ENCODE measurements at places on chromosomes 3 and 15.

DNA sequence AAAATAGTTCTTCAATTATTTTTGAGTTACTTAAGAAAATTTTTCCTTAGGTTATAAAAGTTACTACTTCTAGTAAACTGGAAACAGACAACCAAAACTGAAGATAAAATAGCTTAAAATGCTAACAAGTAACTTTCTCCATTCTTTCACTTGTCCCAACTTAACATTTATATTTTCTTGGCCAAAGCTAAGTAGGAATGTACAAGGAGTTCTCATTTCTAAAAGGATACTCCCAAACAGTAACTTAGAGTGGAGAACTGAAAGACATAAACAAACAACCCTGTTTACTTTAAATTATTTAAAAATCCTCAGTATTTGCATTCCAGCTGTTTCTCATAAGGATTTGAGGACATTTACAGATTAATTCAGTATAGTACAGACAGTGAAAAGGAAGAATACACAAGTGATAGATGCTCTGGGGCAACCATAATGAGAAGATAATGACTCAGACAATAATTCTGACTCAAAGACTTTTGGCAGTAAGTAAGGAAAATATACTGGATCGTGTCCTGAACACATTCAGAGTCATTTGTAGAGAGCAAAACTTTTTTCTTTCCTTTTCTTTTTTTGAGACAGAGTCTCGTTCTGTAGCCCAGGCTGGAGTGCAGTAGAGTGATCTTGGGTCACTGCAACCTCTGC lies 29.2 kb upstream of the ANXA2 start:
- no peak for DNase-seq

DNA sequence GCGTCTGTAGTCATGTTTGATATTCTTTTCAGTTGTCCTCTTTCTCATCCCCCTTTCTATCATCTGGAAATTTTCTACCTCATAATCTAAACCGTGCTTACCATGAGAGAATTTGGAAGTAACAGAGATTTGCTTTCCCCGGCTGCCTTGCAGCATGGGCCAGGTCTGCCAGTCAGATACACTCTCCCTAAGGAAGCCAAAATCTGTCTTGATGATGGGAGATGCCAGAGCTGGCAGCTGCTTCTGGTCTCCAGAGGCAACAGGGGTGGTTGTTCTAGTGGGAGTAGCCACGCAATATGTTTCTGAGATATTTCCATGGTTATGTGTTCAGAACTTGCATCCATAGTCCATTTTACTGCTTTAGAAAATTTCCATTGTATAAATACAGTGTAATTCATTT lies 218.9 kb upstream of the RORA start:
- DNase-seq: no peak

GRCh38 chr15:79160211-79160610 lies 69.6 kb upstream of the RASGRF1 start:
- no peak for DNase-seq

DNA sequence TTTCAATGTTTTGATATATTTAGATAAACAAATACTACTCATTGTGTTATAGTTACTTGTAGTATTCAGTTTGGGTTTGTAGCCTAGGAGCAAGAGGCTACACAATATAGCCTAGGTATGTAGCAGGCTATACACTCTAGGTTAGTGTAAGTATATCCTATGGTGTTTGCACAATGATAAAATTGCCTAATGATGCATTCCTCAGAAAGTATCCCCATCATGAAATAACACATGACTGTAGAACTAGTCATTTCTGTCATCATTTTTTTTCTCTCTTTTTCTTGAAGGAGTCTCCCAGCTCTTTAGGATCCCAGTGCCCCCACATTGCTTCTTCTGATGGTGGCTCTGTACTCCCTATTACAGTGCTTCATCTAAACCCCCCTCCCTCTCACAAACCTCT lies 157.7 kb upstream of the CADPS start:
- no peak for DNase-seq

- DNase-seq: no peak
Observed at GRCh38 chr3:179682426-179683080, 29.7 kb downstream of the USP13 start.

GRCh38 chr3:141306922-141307321 lies 61.4 kb upstream of the ZBTB38 start:
- DNase-seq: no peak

DNA sequence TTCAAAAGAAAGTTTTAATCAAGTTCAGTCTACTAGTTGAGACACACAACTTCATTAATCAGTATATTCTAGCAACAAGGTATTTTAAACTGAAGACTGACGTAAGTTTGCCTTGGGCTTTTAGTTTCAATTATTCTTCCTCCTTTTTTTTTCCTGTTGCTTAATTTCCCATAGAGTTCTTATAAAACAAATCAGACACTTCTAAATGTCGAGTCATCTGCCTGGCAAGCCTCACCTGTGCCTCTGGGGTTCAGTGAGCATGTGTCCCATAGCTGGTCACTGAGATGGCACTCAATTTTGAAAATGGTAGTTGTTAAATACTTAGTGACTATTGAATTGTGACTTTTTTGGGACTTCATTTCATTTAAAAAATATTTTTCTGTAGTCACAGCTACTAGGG lies 27.4 kb downstream of the NKIRAS1 start:
- DNase-seq: no peak

DNA sequence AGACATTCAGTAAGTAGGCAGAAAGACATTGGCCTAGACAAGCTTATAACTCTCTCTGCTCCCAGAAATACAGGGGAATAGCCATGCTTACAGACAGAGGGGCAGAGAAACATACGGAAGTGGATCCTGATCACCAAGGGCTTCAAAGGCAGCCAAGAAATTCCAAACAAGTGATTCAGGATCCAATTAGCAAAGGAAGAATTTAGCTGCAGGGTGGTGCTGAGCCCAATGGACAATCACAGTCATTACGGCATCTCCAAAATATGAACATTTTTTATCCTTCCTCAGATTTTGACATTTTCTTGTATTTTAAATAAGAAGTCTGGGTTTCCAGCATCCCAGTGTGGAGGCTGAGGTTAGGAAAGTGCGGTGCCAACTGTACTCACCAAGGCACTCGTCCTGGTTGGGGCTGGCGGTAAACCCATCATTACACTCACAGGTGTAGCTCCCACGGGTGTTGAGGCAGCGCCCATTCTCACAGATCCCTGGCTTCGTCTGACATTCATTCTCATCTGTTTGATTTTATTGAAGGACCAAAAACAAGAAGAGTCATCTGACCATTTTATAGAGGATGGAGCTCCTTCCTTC lies 96.8 kb downstream of the DUT start:
- DNase-seq: peak; percentile 95

- no peak for DNase-seq
Observed at GRCh38 chr3:197434830-197435229, 120.9 kb downstream of the BDH1 start.

DNA sequence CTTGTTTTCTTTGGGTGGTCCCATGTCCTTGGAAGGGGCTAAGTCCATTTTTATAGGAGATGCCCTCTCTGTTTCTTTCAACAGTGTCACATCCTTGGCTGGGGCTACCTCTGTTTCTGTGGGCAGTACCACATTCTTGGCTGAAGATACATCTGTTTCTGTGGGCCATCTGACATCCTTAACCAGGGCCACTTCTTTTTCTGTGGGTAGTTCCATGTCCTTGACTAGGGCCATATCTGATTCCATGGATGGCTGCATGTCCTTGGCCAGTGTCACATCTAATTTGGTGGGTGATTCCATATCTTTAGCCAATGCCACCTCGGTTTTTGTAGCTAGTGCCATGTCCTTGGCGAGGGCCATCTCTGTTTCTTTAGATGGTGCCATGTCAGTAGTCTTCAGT lies 99.5 kb downstream of the MAP4 start:
- no peak for DNase-seq

DNA sequence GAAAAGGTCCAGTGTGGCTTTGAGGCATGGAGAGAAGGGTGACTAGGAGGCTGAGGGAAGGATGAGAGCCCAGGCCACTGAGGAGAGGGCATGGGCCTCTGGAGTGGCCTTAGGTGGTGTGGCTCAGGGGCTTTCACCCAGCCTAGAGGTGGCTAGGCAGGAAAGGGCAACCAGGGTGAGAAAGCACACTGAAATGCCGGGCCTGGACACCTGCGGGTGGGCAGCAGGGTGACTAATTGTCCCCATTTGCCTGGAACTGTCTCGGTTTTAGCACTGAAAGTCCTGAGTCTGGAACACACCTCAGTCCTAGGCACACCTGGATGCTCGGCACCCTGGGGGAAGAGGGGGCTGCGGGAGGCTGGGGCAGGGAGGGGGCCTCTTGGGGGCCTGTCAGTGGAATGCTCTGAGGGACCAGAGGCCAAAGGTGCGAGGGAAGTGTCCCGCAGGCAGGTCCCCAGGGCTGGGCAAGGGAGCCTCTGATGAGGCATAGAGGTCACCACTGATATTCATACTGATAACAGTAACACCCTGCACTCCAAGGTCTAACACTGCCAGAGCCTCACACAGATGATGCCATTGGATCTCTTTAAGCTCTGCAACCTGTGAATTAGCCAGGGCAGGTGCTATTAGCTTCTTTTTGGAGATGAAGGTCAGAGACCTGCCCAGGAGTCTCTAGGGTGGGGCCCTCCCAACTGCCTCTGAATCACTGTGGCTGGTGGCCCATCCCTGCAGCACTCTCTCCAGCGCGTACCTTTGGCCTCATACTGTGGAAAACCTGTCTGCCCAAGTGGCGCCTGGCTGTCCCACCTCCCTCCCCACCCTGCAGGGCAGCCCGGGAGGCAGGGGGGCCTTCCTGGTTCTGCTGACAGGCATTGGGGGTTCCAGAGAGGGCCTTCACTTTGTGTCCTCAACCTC lies 3.0 kb upstream of the PHGR1 start:
- DNase-seq: no peak

DNA sequence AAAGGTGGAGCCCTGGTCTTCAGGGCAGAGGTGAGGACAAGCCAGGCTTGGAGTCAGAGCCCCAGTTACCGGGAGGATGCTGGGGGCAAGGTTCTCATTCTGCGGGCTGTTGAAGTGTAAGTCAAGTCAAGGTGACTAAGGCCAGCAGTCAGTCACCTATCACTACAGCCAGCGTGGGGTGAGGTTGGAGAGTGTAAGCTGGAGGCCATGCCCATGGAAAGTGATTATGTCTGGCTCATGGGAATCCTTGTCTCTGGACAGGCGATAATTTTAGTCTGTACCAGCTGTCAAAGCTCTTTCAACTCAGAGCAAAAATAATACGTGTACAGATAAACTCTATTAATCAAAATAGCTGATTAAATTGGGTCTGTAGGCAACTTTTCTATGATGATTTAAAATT lies 143.1 kb downstream of the NR2F2 start:
- no peak for DNase-seq

DNA sequence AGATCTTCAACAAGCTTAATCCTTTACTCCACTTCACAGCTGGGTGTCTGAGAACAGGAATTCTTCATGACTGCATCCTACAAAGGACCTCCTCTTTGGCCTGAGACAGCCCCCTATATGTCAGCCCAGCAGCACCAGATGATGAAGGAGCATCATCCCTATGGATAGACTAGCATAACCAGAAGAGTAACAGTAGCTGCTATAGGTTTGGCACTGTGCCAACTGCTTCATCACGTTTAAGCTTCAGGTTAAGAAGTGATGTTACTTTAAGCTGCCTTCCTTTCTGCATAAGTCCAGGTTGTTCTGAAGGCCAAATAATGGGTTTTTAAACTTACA lies 50.6 kb downstream of the CMSS1 start:
- no peak for DNase-seq

- no peak for DNase-seq
Observed at GRCh38 chr3:171175741-171176234, 149.3 kb upstream of the SLC2A2 start.

DNA sequence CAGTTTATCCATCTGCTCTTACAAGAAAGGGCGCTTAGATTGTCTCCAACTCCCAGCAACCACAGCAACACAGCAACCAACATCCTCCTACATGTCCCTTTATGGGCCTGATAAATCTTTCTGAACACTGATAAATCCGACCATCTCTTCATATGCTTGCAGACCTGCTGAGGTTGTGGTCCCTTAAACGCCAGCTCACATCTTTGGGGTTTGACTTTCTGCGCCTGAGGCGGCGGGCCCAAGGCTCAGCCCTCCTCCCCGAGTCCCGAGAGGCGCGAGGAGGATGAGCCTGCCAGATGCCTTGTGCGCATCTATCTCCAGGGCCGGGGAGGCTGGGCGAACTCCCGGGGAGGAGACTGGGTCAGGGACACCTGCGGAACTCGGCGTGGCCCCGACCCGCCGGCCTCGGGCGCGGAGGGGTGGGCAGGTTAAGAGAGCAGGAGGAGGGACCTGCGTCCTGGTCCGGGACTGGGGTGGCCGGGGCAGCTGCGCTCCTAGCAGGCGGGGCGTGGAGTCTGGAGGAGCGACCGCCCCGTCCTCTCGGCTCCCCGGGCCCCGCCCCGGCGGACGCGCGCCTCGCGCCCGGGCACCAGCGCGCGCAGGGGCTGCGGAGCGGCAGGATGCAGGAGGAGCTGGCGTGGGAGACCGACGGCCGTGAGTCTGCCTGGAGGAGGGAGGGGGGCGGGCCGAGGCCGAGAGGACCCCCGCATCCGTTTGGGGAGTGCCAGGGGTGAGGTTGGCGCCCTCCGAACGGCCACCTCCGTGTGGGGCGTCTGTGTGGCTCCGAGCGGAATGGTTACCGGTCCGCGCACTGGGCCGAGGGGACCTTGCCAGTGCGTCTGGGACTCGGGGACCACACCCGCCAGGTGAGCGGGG lies at the start of gene ANKDD1A:
Gene ANKDD1A, plus strand, starts transcription at position 592 of the 876 bp plus-strand sequence. Its CDS starts 29 bp downstream, at position 621.
- no peak for DNase-seq

GRCh38 chr15:49278751-49279150 lies 108.7 kb downstream of the GALK2 start:
- DNase-seq: no peak

GRCh38 chr3:11770477-11771391 lies 76.0 kb downstream of the TAMM41 start:
- DNase-seq: peak; percentile 77

DNA sequence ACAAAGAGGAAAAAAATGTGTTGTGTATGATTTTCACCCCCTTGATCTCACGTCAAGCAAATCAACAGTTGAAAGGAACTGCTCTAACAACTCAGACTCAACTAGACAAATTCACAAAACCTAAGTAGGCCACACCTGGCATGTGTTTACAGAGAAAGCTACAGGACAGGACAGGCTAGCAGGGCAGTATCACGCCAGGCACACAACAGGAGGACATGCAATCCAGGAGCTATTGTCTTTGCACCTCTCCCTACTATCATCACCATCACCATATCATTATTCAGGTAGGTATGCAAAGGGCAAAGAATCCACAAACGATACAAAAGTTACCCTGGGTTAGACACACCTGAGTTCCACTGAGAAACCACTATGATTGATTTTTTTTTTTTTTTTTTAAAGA lies 86.4 kb downstream of the TBL1XR1 start:
- DNase-seq: no peak

- DNase-seq: no peak
Observed at GRCh38 chr15:57337868-57338411, 38.4 kb upstream of the CGNL1 start.

GRCh38 chr15:101204739-101205535 lies 46.9 kb downstream of the CHSY1 start:
- no peak for DNase-seq

Measured in GM04503 (cell line).